WTC11 (cell line): ENCODE measurements at places on chromosomes 16 and 17. TPM values are rescaled to one million over a fixed set of nuclear protein-coding genes. Genes with fewer than 3 reads are reported as not detected.

The SRCIN1 gene
- 10.7 to 17.3 TPM (median 11.1 TPM) in 3 replicates for total RNA-seq

DNA sequence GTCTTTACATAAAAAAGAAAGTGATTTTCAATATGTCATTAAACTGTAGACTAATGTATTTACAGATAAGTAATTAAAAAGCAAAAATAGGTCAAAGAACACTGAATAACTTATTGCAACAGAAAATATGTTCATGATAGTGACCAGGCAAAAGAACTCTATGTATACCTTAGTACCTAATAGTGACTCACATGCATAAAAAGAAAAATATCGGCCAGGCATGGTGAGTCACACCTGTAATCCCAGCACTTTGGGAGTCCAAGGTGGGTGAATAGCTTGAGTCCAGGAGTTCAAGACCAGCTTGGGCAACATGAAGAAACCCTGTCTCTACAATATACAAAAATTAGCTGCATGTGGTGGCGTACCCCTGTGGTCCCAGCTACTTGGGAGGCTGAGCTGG, 33.0 kb upstream of the TOM1L1 start:
- no peak for DNase-seq

The P2RX1 gene
- total RNA-seq = 0.07 TPM in 1 of 3 replicates, not detected in the others

The BCL6B gene
- total RNA-seq = 11.4 to 13.5 TPM (median 12.3 TPM) in 3 replicates

The CLEC3A gene
- total RNA-seq = not detected in 3 replicates

GRCh38 chr16:15757630-15758251, 99.1 kb downstream of the MYH11 start:
- peak; percentile 24 for DNase-seq

DNA sequence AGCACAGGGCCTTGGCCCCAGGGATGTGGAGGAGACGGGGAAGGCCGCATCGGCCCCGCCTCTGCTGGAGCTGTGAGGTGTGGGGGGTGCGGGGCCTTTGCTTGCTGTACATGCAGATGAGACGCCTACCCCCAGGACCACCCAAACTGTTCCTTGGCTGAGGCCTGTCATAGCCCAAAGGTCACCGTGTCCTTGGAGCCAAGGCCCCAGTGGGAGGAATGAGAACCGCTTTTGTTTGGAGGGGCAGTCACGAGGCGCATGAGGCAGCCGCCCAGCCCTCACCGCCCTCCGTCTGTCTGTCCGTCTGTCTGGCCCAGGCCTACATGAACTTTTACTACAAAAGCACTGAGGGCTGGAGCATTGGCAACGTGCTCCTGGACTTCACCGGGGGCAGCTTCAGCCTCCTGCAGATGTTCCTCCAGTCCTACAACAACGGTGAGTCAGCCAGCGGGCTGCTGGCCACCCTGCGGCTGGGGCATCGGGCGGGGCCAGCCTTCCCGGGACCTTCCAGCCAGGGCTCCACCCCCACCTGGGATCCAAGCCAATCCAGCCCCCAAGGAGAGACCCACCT, 8.8 kb downstream of the TAX1BP3 start:
- DNase-seq = no peak

DNA sequence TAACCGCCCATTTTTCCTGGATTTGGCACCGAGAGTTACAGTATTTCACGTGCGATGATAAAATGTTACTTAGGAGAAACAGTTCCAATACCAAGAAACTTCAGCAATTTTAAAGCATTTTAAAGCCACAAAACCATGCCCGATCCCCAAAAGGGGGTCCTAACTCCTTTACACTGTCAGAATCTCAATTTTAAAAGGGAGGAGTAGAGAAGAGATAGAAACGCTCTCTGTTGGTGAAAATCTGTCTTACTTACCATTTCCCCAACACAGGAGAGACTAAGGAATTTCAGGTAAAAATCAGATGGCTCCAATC, 526 bp upstream of the RNASEK start:
- no peak for DNase-seq

The SPN gene
- 2.3 to 2.4 TPM (median 2.3 TPM) in 3 replicates for total RNA-seq
